CD8-positive, alpha-beta memory T cell (primary cell): ENCODE measurements at places on chromosomes 4 and X. TPM values are rescaled to one million over a fixed set of nuclear protein-coding genes. Genes with fewer than 3 reads are reported as not detected.

GRCh38 chr4:47118192-47118929 lies 87.0 kb downstream of the GABRB1 start:
- no peak overlapping the region for H3K27ac ChIP-seq
- no peaks in the 10 kb centered on the region for H3K4me1 ChIP-seq
- H3K27me3 ChIP-seq: no peaks in the 10 kb centered on the region
- H3K4me3 ChIP-seq: no peak overlapping the region

- H3K4me1 ChIP-seq: no peaks in the 10 kb centered on the region
- H3K36me3 ChIP-seq: no peaks in the 10 kb centered on the region
These were observed 47.9 kb downstream of the BEND4 start for GRCh38 chr4:42104521-42104920.

GRCh38 chrX:107563824-107564223 lies 64.5 kb upstream of the PRPS1 start:
- H3K4me3 ChIP-seq: no peak overlapping the region
- no peaks in the 10 kb centered on the region for H3K4me1 ChIP-seq
- H3K27me3 ChIP-seq: no peaks in the 10 kb centered on the region

GRCh38 chr4:5959211-5959982 lies 58.8 kb downstream of the C4orf50 start:
- DNase-seq: no peak
- no peaks in the 10 kb centered on the region for H3K4me1 ChIP-seq
- no peaks in the 10 kb centered on the region for H3K27me3 ChIP-seq

The ERAS gene
- total RNA-seq: not detected

GRCh38 chrX:102560423-102561068 lies 38.8 kb upstream of the ARMCX5 start:
- no peaks in the 10 kb centered on the region for H3K4me1 ChIP-seq
- H3K36me3 ChIP-seq: no peaks in the 10 kb centered on the region
- no peaks in the 10 kb centered on the region for H3K27me3 ChIP-seq
- no peak overlapping the region for H3K27ac ChIP-seq
- DNase-seq: no peak
